ENCODE measurements at places on chromosomes 7 and 10.

GRCh38 chr10:132165416-132165980, 21.2 kb upstream of the DPYSL4 start:
- no peak for DNase-seq

DNA sequence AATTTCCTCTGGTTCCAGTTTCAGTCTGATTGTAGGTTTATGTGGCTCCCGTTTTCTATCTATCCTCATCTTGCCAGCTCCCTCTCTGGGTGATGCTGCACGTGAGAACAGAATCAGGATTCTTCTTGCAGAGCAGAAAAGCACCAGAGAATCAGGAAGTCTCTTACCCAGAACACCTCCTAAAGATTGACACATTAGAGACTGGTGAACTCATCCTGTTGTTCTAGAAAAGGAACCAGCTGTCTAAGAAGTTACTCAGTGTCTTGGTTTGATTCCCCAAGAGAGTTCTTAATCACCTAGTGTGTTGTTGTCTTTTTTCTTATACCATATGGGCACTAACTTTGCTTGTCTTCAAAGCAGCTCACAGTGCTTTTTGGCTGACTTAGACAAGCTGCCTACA, 152.4 kb downstream of the DGKI start:
- DNase-seq, result no peak

DNA sequence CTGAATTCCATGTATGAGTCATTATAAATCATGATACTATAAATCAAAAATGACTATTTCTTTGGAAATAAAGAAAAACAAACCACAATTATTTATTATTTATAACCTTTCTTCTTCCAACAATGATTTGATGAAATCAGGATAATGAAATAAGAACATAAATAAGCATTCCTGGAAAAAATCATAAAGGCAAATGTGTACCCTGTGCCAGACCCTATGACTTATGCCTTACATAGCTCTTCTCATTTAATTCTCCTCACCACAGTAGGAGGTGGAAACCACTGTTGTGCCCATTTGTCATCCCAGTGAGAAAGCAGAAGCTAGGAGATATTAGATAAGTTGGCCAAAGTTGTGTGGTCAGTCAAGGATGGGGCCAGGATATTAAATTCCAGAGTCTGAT, 255.1 kb downstream of the DOCK4 start:
- DNase-seq, result no peak

- DNase-seq, result no peak
Measured at GRCh38 chr7:43148161-43148731, 35.8 kb downstream of the HECW1 start.

- peak; percentile 48 for DNase-seq
Measured at GRCh38 chr7:13179011-13179582, 491.7 kb downstream of the ARL4A start.

GRCh38 chr10:33276282-33276923, 58.1 kb downstream of the NRP1 start:
- no peak for DNase-seq

- DNase-seq, result no peak
Measured at GRCh38 chr7:75795831-75796285, 17.7 kb downstream of the CCL24 start.

GRCh38 chr7:51471981-51472296, 155.3 kb upstream of the COBL start:
- DNase-seq, result no peak

GRCh38 chr10:24900888-24901685, 51.3 kb downstream of the PRTFDC1 start:
- DNase-seq, result no peak

DNA sequence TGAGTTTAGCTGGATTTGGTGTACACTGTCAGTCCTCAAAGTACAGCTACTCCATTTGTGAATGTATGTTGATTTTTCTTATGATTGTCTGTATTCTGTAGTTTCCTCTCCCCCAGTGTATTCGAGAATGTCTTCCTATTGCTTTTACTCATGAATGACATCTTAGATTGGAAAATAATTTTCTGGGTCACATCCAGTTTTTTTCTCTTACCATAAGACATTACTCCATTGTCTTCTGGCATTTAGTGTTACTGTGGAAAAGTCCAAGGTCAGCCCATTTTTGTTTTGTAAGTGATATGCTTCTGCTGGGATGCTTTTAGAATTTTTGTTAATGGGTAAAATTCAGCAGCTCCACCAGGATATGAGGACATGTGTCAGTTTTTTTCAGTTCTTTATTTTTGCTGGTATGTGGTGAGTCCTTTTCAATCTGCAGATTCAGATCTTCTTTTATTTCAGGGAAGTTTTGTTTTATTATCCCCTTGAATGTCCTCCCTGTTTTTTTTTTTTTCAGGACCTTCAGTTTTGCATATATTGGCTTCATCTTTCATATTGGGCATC, 33.6 kb downstream of the WAC start:
- DNase-seq, result no peak

- DNase-seq, result no peak
Measured at GRCh38 chr7:35019801-35020200, 17.5 kb downstream of the DPY19L1 start.

DNA sequence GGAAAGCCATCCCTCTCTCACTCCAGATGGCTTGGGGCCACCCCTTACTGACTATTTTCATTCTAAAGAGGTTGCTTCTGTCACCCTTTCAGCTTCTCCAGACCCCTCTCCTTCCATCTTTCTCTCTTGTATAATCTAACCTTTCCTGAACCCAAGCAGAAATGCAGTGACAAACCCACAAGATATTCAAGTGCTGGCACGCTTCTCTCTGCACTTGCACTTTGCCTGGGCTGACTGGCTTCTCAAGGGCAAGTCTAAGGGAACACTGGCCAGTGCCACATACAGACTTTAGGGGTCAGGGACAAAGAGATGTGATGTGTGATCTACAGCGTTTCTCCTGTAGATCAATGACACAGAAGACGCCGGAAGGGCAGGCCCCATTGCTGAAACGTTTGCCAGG, 150.4 kb upstream of the LANCL2 start:
- DNase-seq, result no peak

GRCh38 chr7:23852988-23853387, 143.0 kb downstream of the STK31 start:
- no peak for DNase-seq

DNA sequence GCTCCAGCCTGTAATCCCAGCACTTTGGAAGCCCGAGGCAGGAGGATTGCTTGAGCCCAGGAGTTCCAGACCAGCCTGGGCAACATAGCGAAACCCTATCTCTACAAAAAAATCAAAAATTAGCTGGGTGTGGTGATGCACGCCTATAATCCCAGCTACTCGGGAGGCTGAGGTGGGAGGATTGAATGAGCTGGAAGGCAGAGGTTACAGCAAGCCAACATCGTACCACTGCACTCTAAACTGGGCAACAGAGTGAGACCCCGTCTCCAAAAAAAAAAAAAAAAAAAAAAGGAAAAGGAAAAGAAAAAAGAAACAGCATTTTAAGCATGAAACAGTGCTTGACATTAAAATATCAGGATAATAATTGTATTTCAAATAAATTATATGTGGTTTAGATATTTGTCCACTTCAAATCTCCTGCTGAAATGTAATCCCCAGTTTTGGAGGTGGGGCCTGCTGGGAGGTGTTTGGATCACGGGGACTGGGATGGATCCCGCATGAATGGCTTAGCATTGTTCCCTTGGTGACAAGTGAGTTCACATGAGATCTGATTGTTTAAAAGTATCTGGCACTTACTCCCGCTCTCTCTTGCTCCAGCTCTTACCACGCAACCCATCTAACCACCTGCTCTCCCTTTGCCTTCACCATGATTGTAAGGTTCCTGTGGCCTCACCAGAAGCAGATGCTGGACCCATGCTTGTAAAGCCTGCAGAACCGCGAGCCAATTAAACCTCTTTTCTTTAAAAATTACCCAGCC, 103.4 kb downstream of the SRPK2 start:
- DNase-seq, result no peak

- DNase-seq, result no peak
Measured at GRCh38 chr10:77983384-77984341, 45.7 kb downstream of the POLR3A start.

GRCh38 chr7:139915864-139916716, 87.0 kb downstream of the TBXAS1 start:
- no peak for DNase-seq

GRCh38 chr10:93991596-93992284, 2.0 kb upstream of the PLCE1 start:
- peak; percentile 87 for DNase-seq

GRCh38 chr7:37332243-37333016, 116.2 kb downstream of the ELMO1 start:
- no peak for DNase-seq

DNA sequence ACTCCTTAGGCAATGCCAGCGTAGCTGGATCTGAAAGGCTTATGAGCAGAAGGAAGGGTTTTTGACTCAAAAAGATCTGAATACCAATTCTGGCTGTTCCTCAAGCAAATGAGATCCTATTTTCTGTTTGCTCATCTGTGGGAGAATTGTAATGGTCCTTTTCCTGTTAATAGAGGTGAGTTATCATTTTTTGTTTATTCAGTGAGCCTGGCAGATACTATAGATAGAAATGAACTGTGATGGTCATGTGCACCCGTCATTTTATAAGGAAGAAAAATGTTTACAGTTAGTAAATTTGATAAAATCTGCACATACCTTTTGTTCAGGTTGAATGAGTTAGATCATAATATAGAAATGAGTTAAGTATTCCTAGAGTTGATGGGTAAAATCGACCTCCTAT, 97.7 kb downstream of the ACTR3B start:
- no peak for DNase-seq

DNA sequence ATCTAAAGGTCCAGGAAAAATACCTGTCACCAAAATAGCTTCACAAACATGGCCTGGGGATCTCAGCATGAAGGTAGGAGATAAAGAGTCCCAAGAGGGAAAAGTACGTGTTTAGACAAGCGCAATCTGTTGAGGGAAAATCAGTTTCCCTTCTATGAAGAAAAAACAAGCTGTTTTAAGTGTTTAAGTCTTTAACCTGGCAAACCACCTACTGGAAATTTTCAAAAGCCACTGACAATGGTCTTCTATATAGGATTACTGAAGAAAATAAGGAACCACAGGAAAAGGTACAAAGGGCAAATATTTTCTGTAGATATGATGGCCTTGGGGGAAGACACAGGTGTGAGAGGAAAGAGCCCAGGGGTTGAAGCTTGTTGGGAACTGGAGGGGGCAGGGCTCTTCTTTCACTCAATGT, 21.2 kb downstream of the ALDH18A1 start:
- no peak for DNase-seq

GRCh38 chr7:49255054-49255453, 330.7 kb downstream of the CDC14C start:
- no peak for DNase-seq

GRCh38 chr7:7048213-7048612, 134.1 kb upstream of the C1GALT1 start:
- DNase-seq, result no peak
